ENCODE measurements at places on chromosomes 2 and 18.

GRCh38 chr2:62467475-62468321 is 38.3 kb downstream of the TMEM17 start:
- DNase-seq: no peak

GRCh38 chr18:44869533-44869932 is 188.8 kb downstream of the SETBP1 start:
- DNase-seq: no peak

DNA sequence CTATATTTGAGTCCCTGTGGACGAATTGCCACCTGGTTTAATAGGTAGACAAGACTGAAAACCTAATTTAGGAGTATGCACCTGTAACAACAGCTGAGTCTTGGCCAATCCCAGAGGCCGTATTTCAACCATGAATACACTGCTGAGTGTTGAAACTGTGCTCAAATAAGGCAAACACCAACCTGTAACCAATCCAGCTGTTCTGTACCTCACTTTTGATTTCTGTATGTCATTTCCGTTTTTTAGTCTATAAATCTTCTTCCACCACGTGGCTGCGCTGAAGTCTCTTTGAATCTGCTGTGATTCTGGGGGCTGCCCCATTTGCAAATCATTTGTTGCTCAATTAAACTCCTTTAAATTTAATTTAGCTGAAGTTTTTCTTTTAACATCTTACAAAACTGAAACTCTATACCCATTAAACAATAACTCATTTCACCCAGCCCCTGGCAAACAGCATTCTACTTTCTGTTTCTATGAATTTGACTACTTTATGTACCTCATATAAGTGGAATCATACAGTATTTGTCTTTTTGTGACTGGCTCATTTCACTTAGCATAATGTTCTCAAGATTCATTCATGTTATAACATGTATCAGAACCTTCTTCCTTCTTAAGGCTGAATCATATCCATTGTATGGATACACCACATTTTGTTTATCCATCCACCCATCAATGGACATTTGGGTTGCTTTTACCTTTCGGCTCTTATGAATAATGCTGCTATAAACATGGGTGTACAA is 7.5 kb upstream of the YPEL5 start:
- DNase-seq: no peak

DNA sequence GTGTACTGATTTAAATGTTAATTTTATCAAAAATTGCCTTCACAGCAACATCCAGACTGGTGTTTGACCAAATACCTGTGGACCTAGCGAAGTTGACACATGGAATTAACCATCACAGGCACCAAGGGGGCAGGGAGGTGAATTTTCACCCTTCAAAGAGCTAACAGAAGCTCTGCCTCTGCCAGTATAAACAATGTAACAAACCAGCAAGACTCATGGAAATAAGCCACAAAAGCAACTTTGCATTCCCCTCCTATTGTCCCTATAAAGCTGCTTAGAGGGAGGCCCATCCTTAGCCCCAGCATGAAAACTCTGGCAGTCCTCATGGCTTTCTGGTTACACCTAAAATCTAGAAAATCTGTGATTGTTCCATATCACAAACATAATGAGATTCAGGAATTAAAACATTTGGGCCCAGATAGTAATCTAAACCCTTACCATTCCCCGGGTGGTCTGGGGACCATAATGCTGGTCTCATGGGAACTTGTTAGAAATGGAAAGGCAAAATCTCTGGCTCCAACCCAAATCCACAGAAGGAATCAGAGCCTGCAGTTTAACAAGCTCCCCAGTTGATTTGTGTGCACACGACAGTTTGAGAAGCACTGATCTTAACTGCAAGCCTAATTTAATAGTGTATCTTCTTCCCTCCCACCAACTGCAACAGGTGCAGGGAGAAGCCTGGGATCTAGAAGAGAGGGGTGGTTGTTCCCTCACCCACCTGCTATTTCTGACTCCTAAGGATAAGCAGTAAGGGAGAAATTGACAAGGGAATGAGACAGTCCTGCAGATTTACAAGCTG is 23.1 kb downstream of the SERPINB11 start:
- no peak for DNase-seq

- no peak for DNase-seq
Measured at GRCh38 chr2:142140434-142140845, 9.6 kb upstream of the LRP1B start.

- no peak for DNase-seq
Measured at GRCh38 chr18:4789506-4789905, 334.4 kb upstream of the DLGAP1 start.

Measured in hypothalamus (tissue), 51 donors.